ENCODE measurements at places on chromosomes 3 and 15.
A peak's percentile ranks its signal among the peaks of the same experiment; 100 is the strongest.

DNA sequence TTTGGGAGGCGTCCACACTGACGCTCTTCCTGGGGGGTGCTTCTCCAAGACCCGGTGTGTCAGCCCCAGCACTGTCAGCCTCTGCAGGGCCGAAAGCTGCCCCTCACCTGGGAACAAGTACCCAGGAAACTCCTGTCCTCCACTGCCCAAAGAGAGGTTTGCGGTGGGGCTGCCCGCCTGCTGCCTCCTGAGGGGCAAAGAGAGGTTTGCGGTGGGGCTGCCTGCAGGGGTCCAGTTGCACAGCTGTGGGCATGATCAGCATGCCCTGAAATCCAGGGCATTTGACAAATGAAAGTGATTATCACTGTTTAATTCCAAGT is 15.1 kb upstream of the SNRPA1 start:
- no peak for DNase-seq

GRCh38 chr15:53251996-53252395 is 461.9 kb upstream of the ONECUT1 start:
- DNase-seq, result no peak

DNA sequence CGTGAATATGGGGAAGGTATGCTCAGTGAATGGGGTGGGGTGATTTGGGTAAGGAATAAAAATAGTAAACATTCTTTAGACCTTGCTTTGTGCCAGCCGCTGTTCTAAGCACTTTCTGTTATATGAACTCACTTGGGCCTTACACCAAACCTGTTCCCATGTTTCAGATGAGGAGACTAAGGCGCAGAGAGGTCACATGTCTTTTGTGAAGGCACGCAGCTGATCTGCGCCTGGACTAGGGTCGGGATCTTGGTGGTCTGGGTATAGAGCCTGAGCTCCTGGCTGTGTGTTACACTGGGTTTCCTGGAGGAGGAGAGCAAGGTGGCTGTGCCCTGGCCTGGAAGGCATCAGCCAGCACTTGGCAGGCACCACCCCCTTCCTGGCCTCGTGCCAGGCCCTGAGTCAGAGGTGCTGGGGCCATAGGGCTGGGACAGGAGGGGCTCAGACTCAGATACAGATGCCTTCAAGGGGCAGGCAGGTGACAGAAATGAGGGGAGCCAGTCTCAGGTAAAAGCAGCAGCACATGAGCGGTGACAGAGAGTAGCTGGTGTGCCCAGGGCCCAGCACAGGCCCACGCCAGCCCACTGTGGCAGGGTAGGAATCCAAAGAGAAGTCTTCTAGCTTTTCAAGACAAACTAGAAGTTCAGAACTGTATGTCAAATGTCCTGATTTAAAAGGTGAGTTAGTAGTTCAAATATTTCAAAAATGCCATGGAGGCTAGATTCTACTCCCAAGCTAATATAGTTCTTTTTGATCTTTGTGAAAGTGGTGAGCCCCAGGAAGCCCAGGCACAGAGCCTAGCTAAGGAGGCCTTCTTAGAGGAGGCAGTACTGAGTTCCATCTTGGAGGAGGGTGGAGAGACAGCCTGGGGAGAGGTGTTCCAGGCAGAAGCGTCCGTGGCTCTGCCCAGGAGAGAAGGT is 83.1 kb downstream of the DNAJB8 start:
- peak; percentile 7 for DNase-seq

- DNase-seq, result no peak
Observed at GRCh38 chr3:134621854-134622253, 29.0 kb downstream of the KY start.

GRCh38 chr15:91383532-91383931 is 283.5 kb downstream of the SV2B start:
- no peak for DNase-seq

DNA sequence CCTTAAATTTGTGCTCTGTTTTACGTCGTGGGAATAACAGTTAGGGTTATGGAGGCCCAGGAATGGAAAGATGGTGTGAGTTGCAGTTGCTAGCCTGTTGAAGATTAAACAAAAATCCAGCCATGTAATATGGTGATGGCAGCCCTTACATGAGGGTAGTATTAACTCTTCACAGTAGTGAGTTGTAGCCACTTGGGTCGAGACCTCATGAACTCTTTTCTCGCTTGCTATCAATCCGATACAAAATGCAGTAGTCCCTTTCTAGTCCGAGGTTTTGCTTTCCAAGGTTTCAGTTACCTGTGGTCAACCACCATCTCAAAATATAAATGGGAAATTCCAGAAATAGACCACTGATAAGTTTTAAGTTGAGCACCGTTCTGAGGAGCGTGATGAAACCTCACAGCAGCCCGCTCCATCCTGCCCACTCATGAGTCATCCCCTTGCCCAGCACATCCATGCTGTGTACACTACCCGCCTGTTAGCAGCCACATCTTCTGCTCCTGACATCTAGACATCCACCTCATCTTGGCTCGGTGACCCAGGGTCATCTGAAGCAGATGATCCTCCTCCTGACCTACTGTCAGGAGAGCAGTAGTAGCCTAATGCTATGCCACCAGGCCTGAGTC is 177.9 kb downstream of the CDIN1 start:
- DNase-seq, result no peak

GRCh38 chr15:26433818-26434217 is 339.0 kb downstream of the GABRB3 start:
- no peak for DNase-seq

DNA sequence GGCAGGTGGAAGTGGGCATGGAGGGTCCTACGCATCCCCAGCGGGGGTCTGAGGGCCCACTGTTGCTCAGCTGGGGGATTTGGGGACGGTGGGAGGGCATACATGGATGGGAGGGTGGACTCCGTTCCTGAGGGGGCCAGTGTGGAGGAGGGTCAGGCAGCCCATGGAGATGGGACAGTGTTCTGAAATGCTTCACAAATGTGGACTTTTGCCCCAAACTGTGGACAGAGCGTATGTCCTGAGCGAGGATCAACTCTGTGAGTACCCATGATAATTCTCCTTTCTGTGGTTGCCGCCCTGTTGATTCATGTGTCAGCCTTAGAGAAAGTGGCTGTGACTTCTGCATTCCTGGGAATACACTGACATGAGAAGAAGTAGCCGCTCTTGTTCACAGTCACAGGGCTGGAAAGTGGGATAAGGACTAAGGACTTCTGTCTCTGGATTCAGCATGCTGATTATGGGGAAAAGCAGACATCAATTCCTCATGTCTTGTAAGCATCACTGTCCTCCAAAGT is 33.4 kb downstream of the SMAD3 start:
- DNase-seq, result no peak

DNA sequence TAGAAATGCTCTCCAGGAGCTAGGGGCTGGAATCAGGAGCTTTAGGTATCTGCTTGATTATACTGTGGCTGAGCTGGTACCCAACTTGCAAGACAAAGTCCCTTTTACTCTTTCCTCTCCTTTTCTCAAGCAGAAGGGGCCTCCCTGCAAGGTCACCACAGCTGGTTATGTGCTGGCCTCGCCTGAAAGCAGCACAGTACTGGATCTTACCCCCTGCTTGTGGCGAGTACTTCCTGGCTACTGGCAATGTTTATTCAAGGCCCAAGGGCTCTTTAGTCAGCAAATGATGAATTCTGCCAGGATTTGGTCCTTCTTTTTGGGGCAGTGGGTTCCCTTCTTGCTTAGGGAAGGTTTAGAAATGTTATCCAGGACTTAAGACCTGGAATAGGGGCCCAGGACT is 234.6 kb downstream of the RAP2B start:
- no peak for DNase-seq

DNA sequence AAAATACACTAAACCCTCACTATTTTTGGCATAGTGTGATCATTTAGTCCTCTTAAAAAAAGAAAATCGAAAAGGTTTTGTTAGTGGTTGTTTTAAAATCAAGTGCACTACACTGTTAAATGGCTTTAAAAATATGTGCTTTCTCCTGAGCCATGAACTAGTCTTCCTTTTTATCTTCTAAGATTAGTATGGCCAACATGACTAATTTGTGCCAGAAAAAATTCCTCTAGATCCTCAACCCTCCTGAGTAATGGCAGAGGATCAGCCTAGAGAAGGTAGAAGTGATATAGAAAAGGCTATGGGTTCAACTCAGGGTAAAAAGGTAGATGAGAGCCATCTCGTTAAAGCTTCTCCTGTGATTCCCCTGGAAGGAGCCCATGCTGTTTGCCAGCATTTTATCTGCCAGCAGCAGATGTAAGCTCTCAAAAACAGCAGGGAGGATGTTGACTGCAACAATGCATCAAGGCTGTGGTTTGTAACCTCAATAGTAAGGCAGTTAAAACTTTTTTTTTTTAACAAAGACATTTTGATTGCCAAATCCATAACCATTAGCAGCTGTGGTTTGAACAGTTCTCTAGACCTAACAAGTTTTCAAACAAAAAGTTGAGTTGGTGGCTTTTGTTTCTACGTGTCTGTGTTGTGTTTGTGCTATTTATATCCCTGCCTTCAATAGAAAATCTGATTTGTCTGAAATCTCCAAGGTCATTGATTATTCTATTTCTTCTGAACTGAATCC is 30.2 kb upstream of the ZNF609 start:
- DNase-seq, result peak; percentile 10

- no peak for DNase-seq
Observed at GRCh38 chr15:34501131-34501530, 63.5 kb upstream of the GOLGA8A start.

GRCh38 chr15:66713843-66714508 is 11.9 kb downstream of the SMAD6 start:
- no peak for DNase-seq

GRCh38 chr3:153215966-153216365 is 53.9 kb downstream of the RAP2B start:
- DNase-seq, result no peak

- DNase-seq, result no peak
Observed at GRCh38 chr3:102207151-102207571, 227.7 kb upstream of the ZPLD1 start.

DNA sequence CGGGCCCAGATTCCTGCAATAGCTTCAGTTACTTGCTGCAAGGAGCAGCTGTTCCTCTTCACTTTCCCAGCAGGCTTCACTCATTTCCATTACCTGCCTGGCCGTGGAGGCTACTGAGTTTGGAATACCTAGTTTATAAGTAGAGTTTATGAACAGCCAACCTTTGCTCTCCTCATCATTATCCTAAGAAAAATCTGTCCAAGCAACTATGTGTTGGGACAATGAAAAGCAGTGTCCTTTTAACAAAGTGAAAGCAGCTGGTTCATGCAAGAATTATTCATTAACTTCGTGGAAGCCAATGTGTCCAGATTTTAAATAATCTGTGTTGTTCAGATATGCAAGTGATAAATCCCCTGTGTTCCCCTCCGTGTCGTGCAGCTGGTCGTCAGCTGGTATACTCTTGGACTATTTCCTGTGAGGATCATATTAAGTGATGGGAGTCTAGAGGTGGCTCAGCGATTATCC is 39.3 kb upstream of the SSR3 start:
- no peak for DNase-seq

DNA sequence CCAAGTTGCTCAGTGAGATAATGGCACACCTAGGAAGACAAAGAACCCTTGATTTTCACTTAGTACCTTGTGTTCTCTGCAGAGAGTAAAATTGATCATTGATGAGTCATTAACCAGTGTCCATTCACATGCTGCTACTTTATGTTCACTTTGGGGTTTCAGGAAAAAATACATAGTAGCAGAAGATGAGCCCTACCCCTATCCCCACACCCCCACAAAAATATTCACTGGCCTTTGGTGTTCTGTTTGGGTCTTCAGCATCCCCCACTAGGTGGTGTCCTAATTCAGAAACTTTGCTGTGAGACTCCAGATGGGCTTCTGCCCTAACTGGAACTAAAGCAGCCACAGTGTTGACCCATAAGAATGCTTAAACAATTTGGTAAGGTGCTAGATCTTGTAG is 178.8 kb downstream of the KLHL25 start:
- no peak for DNase-seq

DNA sequence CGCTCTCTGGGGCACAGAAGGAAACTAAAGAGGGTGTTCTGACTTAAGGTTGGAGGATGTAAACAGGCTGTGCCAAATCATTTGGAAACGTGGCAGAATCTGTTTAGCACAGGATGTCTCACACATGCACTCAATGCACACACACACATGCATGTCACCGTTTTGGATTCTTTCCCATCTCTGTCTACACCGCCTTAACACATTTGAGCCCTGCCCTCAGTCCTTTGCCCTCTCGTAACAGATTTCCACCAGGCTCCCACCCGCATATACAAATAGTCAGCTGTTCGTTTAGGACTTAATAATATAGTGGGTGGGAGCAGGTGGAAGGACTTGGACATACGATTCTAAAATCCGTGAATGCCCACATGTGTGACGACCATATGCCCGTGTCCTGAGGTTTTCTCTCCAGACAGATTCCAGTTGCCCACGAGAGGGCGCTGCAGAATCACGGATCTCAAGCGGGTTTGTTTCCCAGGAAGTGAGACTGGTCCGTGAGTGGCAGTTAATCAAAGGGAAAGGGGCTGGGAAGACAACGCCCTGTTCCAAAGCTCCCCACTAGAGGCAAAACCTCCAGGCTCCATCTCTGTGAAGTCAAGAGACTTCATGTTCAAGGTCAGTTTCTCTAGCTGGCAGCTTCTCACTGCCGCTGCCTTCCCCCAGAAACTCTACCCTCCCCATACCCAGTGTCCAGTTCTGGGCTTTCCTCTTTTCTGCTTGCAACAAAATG is 44.5 kb downstream of the NOX5 start:
- peak; percentile 50 for DNase-seq

- no peak for DNase-seq
Observed at GRCh38 chr3:48047841-48048464, 31.7 kb upstream of the MAP4 start.

DNA sequence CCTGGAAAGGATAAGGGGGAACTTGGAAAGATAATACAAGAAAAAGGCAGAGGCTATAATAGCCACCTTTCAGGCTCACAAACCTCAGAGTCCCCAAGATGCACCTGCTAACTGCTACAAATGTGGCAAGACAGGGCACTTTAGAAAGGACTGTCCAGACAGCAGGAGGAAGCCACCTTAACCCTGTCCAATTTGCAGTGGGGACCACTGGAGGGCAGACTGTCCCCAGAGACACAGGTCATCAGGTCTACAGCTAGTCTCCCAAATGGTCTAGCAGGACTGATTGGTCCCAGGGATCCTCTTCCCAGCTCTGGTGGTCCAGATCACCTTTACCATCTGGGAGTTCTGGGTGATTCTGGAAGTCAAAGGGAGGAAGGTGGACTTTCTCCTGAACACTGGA is 882.5 kb upstream of the GBE1 start:
- no peak for DNase-seq

DNA sequence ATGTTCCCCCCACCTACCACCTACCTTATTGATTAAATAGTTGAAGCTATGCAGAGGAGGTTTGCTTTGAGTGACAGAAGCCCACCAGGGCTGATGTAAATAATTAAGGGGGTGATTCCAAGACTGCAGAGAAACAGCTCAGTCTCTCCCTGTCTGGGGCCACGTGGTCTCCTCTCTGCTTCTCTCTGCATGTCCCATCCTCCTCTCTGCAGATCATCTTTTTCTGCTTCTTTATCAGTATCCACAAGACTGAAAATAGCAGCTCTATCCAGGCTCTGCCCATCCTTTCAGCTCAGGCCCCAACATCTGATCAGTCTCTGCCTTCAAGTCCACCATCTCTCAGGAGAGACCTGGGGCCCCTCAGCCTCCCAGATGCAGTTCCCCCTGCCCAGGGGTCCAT is 110.8 kb downstream of the ANP32A start:
- DNase-seq, result no peak

GRCh38 chr3:167835953-167836352 is 100.4 kb downstream of the SERPINI1 start:
- no peak for DNase-seq

- DNase-seq, result no peak
Observed at GRCh38 chr3:191385101-191385500, 54.8 kb upstream of the UTS2B start.

- DNase-seq, result no peak
Observed at GRCh38 chr3:10379961-10380360, 59.0 kb upstream of the SEC13 start.

GRCh38 chr3:52779011-52779836 is 1.8 kb downstream of the ITIH1 start:
- no peak for DNase-seq

- DNase-seq, result no peak
Observed at GRCh38 chr3:171640520-171641412, 169.5 kb downstream of the PLD1 start.

All from stimulated activated CD8-positive, alpha-beta memory T cell treated with anti-CD3 and anti-CD28 coated beads, Interleukin-7, amount 100 ng/mL, for 1 hour (primary cell).